ENCODE measurements at places on chromosomes 12 and 14.

- DNase-seq = no peak
Measured at GRCh38 chr12:22800332-22800731, 175.4 kb downstream of the ETNK1 start.

DNA sequence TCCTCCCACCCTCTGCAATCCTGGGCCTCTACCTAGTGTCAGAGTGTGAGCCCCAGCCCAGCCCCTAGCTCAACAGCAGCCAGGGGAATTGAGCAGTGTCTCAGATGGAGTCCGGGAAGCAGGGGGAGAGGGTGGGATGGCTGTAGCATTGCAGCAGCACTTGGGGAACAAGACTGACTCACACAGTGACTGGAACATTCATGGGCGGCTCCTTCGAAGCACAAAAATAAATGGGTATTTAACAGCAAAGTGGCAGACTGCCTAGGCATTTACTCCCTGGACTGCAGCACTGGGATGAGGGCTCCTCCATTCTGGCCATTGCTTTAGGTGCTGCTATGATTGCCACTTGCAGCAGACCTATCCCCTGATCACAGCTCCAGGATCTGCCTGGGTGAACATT is 46.0 kb upstream of the STK38L start:
- DNase-seq = no peak

- no peak for DNase-seq
Measured at GRCh38 chr12:71440345-71440762, 756 bp downstream of the LGR5 start.

DNA sequence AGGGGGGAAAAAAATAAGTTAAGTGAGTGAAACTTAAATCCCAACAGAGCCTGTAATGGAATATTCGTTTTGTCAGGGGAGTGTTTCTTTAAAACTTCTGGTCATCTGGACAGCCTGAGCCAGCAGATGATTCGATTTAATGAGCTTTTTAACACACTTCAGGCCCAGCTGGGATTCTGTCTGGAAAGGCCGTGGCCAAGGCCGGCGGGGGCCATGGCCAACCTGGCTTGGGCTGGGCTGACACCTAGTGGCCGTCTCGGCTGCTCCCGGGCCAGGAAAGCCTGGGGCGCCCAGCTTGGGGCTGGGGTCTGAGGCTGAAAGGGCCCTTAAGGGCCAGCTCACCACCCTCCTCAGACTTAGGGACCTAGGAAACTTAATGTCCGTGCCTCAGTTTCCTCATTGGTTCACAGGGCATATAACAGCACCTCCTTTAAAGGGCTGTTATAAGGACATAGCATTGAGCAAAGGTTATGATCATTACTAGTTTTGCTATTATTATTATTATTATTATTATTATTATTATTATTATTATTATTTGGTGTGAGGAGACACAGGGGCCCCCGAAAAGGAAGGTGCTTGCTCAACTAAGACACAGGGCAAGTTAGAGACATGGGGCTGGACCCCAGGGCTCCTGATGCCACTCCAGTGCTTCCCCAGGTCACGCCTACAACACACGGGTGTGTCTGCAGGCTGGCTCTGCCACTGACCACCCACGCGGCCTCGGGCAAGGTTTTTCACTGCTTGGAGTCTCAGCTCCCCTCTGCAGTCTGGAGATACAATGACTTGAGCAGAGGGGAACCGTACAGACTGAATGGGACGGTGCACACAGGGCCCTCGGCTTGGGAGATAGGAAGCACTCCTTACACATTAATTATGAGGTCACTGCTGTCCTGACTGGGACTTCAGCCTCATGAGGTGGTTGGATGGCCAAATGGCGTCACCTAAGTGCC is 84.0 kb downstream of the SYNE3 start:
- DNase-seq = no peak

- no peak for DNase-seq
Measured at GRCh38 chr12:54989829-54990228, 5.3 kb upstream of the TESPA1 start.
